ENCODE measurements at places on chromosomes 1 and 21.

DNA sequence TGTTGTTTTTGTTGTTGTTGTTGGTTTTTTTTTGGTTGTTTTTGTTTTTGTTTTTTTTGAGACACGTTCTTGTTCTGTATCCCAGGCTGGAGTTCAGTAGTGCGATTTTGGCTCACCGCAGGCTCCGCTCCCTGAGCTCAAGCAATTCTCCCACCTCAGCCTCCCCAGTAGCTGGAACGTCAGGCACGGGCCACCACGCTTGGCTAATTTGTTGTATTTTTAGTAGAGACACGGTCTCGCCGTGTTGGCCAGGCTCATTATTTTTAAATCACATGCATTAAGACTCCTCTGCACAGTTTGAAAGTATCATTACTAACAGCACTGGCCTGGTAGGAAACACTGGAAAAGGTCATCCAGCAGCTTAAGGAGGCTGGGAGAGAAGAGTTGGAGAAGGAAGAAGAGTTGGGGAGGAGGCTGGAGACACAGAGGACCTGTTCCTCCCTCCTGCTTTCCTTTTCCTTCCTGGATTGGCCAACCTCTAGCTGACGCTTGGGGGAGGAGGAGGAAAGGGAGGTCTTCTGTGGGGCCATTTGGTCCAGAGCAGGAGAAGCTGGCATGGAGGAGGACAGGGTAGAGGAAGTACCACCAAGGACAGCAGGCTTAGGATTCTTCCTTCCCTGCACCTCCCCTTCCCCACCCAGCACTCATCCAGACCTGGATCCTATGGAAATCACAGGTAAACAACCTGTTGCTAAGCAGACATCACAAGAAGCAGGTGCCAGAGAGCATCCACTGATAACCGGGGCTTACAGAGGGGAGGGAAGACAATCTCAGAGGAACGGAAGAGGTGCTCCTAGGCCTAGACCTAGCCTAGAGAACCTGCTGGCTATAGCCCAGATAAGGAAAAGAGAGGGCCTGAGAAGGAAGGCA lies 71.9 kb upstream of the GOLT1A start:
- DNase-seq: no peak

- DNase-seq: peak; percentile 51
Observed at GRCh38 chr1:86914998-86915736, 732 bp downstream of the HS2ST1 start.

DNA sequence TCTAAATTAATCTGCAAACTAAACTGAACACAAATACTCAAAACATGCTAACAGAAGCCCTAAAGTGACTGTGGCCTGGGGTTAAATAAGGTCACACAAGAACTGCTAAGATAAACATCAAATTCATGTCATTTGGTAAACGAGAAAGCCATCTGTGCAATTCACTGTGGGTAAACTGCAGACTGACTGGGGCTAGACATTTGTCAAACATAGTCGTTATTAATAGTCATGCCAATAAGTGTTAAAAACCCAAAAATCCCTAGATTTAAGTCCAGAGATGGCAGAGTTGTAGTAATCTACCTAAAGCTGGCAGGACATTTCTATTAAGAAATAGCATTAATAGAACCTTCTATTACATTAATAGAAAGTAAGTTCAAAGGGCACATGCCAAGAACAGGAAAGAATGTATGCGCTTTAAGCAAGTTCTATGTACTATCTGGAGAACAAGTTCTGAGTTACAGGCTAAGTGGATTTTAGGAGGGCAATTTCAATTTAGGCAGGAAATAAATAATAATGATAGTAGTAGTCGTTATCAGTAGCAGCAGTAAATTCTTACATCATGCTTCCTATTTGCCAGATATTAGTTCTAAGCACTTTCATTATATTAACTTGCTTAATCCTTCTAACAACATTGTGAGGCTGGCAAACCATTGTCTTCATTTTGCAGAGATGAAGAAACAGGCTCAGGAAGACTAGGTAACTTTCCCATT lies 8.6 kb downstream of the EDEM3 start:
- no peak for DNase-seq

DNA sequence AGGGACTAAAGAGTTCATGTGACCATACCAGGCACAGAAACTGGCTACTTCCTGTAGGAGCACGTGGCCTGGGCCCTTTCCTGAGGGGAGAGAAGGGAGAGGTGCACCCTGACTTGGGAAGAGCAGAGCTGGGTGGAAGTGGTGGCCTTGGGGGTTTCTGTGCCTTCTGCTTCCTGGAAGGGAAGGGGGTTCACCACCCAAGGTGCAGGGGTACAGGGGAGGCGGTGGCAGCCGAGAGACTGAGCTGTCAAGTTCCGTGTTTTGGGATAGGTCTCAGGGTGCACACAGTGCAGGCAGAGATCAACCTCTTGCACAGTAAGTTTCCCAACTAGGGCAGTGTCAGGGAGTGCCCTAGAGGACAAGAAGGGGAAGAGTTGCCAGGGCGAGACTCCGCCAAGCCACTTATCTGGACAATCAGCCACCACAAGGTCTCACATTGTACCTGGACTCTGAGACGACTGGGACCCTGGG lies 10.1 kb downstream of the HECTD3 start:
- no peak for DNase-seq

DNA sequence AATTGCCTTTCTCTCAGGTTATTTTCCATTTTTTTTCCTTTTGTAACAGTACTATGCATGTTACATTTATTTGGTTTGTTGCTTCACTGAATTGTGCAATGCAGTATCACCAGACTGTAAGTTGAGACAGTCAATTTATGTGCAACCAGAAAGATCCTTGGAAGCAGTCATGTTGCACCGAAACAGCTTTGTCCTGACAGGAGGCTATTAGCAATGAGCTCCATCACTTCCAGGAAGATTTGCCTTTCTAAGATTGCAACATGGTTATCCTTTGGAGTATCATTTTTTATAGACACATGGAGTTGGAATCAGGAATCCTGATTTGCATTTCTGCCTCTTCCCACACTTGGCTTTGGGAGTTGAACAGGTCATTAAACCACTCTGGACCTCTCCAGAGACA lies 84.5 kb upstream of the ST6GALNAC5 start:
- DNase-seq: no peak

- DNase-seq: no peak
Observed at GRCh38 chr1:47201179-47201578, 11.3 kb upstream of the PDZK1IP1 start.

GRCh38 chr1:23556635-23557470 lies 2.4 kb downstream of the ID3 start:
- DNase-seq: no peak

- DNase-seq: no peak
Observed at GRCh38 chr1:40754201-40754600, 29.4 kb upstream of the KCNQ4 start.

GRCh38 chr1:70150444-70150843 lies 54.9 kb downstream of the LRRC40 start:
- no peak for DNase-seq

GRCh38 chr1:161216945-161217712 lies 2.0 kb downstream of the FCER1G start:
- DNase-seq: no peak

GRCh38 chr1:102466487-102466886 lies 469.8 kb upstream of the OLFM3 start:
- no peak for DNase-seq

DNA sequence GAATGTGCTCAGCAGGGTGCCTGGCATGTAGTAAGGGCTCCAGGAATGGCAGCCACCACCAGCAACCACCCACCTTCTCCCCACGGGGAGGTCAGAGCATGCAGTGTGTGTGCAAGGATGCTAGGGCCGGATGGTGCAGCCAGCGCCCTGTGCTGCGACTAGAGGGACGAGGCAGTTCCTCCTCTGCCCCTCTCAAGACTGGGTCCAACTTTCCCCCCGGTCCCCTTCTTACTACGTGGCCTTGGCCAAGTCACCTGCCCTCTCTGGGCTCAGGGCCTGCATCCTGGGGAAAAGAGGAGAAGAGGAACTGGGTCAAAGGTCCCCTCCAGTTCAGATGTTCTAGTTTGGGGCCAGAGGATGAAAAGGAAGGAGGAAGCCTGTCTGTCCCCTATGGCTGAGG lies 71.6 kb upstream of the TARDBP start:
- no peak for DNase-seq

GRCh38 chr1:1225238-1225845 lies 6.5 kb downstream of the SDF4 start:
- DNase-seq: no peak

GRCh38 chr1:172561252-172561651 lies 28.3 kb downstream of the SUCO start:
- peak; percentile 69 for DNase-seq

DNA sequence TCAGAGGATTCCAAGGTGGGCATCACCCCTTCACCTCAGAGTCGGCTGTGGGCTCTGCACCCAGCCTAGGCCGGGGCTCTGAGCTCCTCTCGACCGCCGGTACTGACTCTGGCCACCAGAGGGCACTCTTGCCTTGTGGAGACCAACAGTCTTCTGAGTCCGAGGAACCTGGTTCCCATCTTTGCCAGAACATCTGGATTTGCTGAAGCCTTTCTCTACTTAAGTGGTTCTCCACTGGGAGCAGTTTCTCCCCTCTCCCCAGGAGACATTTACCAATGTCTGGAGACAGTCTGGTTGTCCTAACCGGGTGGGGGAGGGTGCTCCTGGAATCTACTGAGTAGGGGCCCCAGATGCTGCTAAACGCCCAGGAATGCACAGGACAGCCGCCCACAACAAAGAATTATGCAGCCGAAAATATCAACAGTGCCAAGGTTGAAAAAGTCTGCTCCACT lies 9.4 kb downstream of the ETV3L start:
- peak; percentile 41 for DNase-seq

DNA sequence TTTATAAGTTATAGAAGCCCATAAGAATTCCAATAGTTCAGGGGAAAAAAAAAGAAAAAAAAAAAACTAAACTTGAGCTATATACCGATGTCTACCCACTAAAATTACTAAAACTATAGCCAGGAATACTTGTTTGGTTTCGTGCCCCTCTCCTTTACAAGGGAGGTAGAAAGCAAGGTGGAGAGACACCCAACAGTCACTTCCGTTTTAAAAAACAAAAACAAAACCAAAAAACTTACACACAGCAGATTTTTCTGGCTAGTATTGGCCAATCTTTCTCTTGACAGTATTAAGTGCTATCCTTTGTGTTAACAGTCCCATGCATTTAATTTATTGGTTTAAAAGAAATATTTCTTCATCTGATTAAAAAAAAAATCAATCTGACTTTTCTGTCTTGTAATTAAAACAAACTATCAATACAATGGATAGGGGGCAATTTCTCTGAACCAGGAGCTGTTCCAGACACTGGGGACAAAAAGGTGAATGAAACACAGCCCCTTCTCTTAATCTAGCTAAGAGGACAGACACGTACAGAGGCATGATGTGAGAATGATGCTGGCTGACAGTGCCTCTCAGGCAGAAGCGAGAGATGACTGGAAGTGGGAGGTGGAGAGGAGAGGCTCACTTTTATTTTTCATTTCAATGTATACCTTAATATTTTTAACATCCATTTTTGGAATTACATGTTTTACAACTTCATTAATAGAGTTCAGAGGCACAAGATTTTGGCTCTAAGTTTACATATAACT lies 214.8 kb downstream of the RERE start:
- no peak for DNase-seq

- no peak for DNase-seq
Observed at GRCh38 chr1:53659436-53659835, 79.5 kb downstream of the GLIS1 start.

GRCh38 chr1:68916221-68916902 lies 419.5 kb upstream of the DEPDC1 start:
- peak; percentile 48 for DNase-seq

DNA sequence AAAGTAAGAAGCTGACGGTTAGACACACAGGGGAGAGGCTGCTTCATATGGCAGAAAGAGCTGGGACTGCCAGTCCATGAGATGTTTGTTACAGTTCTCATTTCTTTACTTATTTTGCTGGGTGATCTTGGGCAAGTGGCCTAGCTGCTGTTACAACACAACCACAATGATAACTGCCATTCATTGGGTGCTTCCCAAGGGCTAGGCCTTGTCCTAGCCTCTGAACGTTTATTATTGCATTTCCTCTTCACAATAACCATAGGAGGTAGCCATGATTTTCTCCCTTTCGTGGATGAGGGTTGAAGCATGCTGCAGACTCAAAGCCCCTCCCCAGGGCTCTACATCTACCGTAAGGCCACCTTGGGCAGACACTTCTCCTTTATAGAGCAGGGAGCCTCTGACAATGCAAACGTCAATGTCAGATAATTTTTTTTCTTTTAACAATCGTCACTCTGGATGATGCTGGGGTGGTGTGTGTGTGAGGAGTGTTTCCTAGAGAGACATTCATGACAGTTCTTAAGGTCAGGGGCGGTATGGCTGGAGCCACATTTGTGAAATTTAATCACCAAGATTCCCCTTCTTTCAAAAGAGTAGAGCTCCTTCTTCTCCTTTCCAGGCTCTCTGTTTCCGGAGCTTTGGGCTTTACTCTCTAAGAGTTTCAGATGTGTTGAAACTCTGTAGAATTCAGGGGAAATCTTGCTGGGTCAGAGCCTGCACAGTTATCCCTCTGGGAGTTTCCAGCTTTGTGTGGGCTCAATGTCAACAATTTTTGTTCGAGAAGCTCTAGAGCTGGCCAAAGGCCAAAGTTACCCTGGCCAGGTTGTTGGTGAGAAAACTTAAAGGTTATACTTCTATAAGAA lies 138.5 kb upstream of the SGIP1 start:
- no peak for DNase-seq

DNA sequence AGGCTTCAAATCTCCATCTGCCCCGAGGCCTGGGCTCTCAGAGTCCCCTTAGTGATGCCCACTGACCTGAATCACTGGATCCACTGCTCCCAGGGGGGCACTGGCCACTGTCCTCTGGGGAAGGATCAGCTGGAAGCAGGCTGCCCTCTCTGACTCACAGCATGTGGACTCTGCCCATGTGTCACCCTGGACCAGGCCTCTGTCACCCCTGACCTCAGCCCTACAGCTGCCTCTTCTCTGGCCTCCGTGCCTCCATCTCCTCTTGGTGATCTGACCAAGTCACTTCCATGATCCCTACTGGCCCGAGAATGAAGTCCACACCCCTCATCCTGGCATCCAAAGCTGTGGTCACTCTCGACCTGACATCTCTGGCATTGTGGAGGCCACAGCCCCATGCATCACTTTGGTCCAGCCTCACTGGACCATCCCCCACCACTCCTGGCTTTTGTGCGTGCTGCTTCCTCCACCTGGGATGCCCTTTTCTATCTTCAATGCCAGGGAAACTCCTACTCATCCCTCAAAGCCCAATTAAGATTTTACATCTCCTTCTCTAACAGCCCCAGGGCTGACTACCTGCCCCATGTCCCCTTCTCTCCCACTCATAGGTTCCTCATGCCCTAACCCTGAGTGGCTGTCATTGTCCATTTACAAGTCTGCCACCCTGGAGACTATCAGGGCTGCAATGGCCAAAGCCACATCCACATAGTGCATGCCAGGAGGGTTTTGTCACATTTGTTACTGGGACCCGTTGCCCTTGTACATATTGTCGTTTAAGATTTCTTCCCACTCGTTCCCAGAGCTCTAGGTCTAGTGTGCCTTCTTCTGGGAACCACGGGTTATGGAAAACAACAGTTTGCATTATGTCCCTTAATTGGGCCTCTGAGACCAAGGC lies 685.0 kb downstream of the MATN1 start:
- no peak for DNase-seq

DNA sequence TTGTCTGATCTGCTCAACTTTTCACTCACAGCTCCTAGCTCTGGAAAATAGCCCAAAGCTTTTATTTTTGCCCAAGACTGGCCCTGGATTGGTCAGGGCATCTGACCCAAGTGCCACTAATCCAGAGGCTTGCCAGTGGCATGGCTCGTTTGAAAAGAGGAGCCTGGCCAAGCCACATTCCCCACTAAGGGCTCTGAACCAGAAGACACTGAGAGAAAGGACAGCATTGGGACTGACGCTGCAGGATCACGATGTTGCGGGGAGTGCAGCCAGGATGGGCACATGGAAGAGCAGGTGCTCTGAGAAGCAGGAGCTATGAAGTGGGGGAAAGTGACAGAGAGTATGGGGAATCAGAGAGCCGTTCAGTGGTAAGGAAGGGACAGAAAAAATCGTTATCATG lies 44.9 kb upstream of the TSPAN2 start:
- DNase-seq: no peak

Data from HS-27A (cell line).